Stimulated activated CD8-positive, alpha-beta memory T cell treated with anti-CD3 and anti-CD28 coated beads, Interleukin-4, amount 100 ng/mL, for 1 hour (primary cell): ENCODE measurements at places on chromosomes 1 and 21.

GRCh38 chr1:98733782-98734112 is 72.2 kb downstream of the SNX7 start:
- no peak for DNase-seq

GRCh38 chr1:89166705-89167104 is 9.1 kb downstream of the GBP7 start:
- no peak for DNase-seq

DNA sequence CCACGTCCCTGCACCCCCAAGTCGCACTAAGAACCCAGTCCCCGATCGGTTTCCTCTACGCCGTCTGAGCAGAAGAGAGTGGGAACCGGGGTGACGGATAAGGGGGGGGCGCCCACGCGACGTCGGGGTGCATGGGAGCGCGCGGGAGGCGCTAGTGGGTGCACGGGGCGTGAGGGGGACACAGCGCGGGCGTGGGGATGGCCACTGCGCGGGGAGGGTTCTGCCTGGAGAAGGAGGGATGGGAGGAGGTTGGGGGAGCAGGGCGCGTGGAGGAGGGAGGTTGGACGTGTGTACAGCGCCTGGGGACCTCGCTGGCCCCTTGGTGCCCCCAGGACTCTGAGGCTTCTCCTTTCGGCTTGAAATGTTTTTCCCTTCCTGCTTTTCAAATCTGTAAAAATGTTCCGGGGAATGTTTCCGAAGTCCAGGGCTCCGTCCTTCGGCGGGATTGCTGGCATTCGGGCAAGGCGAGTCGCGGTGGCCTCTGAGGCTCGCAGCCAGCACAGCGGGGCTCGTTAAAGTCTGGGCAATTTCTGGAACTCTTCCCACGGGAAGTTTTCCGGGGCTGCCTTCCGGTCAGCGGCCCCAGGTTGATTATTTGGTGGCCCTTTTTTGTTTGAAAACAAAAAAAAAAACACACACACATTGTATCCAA is 13.1 kb downstream of the RNF220 start:
- DNase-seq = no peak

DNA sequence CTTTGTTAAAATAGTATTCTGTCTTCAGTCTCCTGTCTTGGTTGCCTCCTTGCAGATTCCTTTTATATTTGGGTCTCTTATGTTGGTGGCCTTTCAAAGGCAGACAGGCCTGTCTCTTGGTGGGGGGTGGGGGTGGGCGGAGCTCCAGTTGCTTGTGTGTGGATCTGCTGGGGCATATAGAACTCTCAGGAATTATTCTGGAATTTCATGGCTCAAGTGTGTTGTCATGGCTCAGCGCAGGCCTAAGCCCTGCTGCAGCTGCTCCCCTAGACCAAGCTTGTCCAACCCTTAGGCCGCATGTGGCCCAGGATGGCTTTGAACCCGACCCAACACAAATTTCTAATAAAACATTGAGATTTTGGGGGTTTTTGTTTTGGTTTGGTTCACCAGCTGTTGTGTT is 8.0 kb downstream of the C1orf35 start:
- no peak for DNase-seq

GRCh38 chr1:2177541-2177940 is 17.0 kb downstream of the FAAP20 start:
- DNase-seq = no peak

- DNase-seq = no peak
Measured at GRCh38 chr1:115051850-115052249, 22.2 kb downstream of the TSHB start.

GRCh38 chr1:156742801-156743200 is 1.9 kb upstream of the MRPL24 start:
- no peak for DNase-seq

GRCh38 chr1:68180441-68181164 is 51.7 kb downstream of the WLS start:
- DNase-seq = no peak

- DNase-seq = no peak
Measured at GRCh38 chr1:43763497-43763973, 56.2 kb downstream of the ST3GAL3 start.

- no peak for DNase-seq
Measured at GRCh38 chr1:114341299-114341698, 169.7 kb downstream of the TRIM33 start.

- DNase-seq = no peak
Measured at GRCh38 chr1:23692308-23692871, 784 bp downstream of the RPL11 start.

GRCh38 chr21:38323721-38324531 is 67.1 kb downstream of the KCNJ15 start:
- no peak for DNase-seq

DNA sequence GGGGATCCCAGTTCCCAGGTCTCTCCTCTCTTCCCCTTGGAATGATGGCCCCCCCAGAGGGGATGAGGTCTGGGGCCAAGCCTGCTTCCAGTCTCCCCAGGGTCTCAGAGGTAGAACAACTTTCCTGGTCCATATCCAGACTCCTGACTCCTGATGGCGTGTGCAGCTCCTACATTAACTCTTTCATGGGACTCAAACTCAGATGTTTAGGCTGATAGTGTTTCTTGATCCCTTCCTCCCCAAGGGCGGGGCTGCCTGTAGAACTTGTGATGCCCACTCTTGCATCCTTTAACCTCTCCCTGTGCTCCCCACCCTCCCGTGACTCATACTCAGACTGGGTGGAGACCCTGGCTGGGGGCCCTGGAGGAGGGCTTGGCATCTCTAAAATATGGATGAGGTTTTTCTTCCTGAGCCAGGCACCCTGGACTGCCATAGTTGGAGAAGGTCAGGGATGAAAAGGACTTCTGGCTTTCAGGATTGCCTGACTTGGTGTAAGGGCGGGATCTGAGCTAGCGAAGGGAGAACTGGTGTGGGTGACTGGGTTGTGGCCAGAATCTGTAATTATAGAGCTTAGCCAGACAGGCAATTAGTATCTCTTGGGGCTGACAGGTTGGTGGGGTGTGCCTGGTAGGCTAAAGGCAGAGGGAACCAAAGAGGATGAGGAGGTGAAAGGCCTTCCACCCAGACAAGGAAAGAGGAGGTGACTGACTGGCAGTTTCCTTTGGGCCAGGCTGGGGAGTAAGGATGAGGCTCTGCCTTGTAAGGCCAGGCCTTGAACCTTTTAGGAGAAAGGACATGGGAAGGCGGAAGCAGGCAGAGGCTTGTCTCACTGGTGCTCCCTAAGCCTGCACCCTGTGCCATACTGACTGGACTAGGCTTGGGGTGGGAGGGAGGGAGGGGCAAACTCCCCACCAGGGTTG is 1.5 kb downstream of the ATP8B2 start:
- no peak for DNase-seq

DNA sequence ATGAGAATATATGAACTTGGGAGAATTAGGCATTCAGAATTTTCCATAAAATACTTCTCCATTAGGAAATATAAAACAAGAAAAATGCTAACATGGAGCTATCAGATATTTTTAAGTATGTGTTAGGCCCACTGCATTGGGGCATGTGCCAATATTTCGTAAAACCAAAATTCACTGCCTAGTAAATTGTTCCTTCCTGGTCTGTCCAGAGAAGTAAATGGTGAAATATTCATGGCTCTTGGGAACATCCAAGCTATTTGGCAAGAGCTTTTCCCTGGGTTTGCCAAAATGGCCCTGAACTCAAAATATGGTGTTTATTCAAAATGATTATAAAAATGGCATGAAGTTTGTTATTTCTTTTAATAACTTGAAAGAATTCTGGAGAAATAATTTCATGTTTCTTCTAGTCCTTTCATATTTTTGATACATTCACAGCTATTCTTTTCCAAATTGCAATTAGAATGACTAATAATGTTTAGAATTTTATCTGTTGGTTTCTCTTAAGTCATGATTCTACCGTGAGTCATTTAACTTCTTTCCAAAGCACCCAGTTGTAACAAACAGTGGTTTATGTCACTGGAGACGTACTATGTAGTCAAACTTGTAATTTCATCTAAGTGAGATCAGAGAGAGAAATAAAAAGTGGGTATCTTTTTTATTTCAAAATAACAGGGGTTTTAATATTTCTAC is 25.7 kb upstream of the SLC19A2 start:
- no peak for DNase-seq

- DNase-seq = no peak
Measured at GRCh38 chr21:45305836-45306235, 18.1 kb upstream of the POFUT2 start.

DNA sequence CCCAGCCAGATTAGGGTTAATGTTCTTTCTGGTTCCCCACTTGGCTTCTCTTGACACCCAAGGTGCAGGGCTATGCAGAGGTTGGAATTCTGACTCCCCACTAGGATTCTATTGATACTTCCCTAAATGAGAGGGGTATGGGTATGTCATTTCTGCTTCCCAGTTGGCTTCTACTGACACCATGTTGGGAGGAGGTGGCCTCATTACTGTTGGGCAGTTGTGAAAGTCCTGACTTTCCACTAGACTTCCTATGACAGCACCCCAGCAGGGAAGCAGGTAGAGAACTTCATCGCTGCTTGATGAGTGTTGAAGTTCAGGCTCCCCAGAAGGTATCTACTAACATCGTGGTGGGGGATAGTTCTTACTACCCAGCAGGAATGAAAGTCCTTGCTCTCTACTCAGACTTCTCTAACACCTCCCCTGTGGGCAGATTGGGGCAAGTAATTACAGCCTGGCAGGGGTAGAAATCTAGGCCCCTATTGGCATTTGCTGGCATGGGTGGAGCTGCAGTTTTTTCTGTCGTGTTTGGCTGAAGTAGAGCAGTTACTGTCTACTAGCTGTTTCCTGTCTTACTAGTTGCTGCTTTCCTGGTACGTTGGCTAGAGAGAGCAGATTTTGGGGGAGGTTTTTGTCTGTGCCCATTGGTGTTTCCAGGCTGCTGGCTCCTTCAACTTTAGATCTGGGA is 41.5 kb downstream of the ZYG11B start:
- DNase-seq = no peak

DNA sequence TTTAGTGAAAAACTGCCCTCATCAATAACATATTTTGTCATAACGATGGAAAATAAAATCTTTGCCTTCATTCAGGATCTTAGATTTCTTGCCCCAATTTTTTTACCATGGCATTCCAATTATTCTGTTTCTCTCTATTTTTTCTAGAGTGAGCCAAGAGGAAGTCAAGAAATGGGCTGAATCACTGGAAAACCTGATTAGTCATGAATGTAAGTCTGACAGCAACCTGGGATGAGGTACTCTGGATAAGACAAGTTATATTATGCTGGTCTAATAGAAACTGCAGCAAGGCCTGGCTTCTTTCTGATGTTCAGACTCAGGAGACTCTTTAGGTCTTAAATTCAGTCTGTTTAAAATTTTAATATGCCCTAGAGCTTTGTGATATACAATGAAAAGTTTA is 3.5 kb downstream of the RGS4 start:
- no peak for DNase-seq

- DNase-seq = no peak
Measured at GRCh38 chr1:243848165-243848857, 1.7 kb downstream of the AKT3 start.

- DNase-seq = no peak
Measured at GRCh38 chr1:36352125-36352909, 28.9 kb upstream of the EVA1B start.

DNA sequence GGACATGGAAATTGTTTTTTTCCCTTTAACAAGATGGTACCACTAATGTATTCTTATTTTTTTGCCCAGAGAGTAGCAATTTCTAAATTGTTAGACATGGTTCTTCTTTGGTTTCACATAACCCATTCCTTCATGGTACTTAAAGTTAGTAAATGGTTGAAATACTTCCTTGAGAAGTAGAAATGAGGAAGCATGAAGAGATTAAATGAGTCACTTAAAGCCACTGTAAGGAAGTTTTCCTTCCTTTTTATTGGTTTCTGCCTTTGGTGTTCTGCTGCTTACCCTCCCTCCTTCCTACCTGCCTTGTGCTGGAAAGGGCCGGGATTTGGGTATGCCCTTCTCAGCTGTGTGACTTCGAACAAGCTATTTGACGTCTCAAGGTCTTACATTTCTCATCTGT is 101.0 kb downstream of the KIF26B start:
- DNase-seq = no peak

DNA sequence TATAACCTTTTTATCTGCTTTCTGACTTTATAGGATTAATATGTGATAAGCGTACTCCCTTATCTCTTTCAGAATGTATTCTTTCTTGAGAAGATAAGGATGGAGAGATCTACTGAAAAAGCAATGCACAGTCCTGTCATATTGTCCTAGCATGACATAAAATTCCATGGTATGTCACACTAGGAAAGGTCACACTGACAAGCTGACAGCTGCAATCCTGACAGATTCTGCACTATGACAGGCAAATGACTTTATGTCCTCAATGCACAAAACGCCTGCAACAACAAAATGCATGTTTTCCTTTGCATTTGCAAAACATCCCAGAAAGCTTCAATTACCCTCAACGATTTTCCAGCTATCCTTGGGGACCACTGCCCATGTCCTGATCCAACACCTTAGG is 393.8 kb downstream of the DSCAM start:
- no peak for DNase-seq

DNA sequence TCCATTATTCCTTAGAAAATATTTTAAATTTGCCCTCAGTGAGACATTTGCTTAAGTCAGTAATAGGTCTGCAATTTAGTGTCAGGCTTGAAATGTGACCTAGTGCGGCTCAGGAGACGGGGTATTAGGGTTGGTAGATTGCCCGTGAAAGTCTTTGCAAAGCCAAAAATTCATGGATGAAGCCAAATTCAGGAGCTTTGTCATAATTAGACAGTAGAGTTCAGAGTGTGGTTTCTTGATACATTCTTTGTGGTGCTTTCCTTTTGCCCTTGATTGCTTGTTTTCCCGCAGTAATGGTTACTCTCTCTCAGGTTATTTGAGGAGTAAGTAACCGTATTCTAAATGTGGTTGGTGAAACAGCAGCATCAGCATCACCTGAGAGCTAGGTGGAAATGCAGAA is 120.7 kb downstream of the RPS6KC1 start:
- no peak for DNase-seq

DNA sequence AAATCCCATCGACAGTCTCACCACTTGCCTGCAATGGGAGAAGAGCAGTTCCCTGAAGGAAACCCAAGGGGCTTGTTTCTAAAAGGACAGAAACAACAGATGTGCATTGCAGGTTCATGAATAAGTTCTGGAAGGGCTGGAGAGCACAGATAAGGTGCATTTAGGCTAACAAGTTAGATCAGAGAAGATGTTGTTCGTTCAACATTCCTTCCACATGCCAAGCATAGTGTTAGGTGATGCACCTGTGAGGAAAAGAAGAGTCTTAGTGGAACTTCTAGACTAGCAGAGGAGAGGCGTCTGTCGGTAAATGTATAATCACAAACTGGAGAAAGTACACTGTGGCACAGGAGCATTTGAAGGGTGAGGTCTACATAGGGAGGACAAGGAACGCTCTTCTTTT is 98.0 kb downstream of the ST3GAL3 start:
- no peak for DNase-seq

GRCh38 chr1:211893260-211893659 is 62.7 kb upstream of the LPGAT1 start:
- DNase-seq = no peak
